Left lung (tissue), 14 donors: ENCODE measurements at places on chromosomes 1 and 21. TPM values are rescaled to one million over a fixed set of nuclear protein-coding genes. Genes with fewer than 3 reads are reported as not detected.

XPR1 gene
- 32.4 TPM for polyA plus RNA-seq

VHLL gene
- not detected for polyA plus RNA-seq

CLEC20A gene
- 0.13 TPM for polyA plus RNA-seq

- DNase-seq = no peak
Observed at GRCh38 chr1:200317236-200317635, 92.6 kb downstream of the ZNF281 start.

DNA sequence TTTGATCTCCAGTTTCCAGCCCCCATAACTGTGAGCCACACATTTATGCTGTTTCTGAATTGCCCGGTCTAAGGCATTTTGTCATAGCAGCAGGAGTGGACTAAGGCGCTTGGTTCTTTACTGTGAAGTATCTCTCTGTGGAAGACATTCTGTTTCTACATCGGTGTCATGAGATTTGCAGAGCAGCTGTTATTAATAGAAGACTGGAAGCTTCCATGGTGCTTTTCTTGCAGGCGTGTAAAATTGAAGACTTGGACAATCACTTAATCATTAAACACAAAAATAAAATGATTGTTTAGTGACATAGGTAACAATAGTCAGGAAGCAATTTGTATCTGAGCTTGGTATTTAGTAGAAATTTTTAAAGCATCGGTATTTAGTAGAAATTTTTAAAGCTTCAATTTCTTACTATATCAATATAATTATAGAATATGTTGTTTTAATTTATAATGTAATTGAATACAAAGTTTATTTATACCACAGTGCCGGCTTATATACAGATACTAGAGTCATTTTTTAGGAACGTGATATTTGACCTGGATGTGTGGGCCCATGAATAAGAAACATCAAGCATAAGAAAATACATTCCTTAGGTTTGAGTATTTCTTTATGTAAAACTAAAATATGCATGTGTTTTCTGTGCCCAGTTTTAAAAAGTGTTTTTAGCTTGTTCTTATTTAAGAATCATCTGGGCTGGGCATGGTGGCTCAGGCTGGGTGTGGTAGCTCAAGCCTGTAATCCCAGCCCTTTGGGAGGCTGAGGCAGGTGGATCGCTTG is 60.6 kb upstream of the COL6A1 start:
- DNase-seq = no peak

DNA sequence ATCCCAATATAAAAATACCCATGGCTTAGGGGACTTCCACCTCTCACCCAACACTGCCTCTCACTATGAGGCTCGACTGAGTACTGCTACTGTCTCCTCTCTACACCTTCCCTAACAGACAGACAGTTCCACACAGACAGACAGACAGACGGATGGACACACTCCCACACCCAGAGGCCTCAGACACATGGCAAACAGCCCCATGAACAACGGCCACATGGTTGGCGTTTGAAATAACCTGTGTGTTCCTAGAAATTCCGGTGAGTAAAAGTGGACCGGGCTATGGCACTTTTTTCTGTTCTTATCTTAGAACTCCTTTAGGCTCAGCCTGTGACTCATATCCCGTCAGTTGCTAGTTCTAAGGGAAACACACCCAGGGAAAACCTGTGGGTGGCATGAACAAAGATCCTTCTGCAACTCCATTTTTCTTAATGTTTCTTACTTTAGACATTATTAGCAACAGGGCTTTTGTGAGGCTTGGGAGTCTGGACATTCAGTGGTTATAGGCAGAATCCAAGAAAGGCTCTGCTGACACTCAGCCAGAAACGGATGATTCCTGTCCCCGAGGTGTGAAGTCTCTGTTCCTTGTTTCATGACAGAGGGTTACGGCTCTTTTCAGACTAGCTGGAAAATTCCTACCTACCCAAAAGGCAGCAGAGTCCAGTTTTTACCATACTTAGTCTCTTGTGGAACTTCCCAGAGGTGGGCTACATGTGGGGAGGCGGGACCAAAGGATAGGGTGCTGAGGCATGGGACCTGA is 90.5 kb upstream of the TLR5 start:
- no peak for DNase-seq

- DNase-seq = peak; percentile 48
Observed at GRCh38 chr21:45427331-45428271, 22.6 kb downstream of the COL18A1 start.

DNA sequence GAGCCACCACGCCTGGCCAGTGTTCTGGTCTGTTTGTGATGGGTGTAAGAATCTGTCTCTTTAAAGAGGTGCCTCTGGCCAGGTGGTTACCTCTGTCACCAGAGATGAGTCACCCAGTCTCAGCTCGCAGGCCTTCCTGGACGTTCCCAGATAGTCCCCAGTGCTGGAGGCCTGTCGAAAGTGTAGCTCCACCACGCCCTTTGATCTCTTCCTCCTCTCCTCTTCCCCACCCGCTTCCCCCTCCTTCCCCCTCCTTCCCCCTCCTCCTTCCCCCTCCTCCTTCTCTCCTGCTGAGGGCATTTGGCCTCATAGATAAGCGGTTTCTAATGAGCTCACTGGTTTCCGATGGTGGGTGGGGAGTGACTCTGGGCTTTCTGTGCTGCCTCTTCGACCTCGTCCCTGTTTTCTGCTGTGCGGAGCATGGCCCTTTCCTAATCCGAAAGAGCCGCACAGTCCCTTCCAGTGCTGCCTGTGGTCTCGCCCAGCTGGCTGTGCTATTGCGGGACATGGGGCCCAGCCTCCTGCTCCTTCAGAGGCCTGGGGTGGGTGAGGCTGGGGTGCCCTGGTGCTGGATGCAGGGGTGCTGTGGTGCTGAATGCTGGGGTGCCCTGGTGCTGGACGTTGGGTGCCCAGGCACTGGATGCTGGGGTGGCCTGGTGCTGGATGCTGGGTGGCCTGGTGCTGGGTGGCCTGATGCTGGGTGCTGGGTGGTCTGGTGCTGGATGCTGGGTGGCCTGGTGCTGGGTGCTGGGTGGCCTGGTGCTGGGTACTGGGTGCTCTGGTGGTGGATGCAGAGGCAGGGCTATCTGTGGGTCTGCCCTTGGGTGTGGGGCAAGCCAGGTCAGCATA is 19.2 kb downstream of the AGPAT3 start:
- peak; percentile 65 for DNase-seq

GRCh38 chr1:191592039-191592438 is 566.2 kb upstream of the RGS18 start:
- DNase-seq = no peak
